RWPE1 (cell line): ENCODE measurements at places on chromosomes 7 and 10.

DNA sequence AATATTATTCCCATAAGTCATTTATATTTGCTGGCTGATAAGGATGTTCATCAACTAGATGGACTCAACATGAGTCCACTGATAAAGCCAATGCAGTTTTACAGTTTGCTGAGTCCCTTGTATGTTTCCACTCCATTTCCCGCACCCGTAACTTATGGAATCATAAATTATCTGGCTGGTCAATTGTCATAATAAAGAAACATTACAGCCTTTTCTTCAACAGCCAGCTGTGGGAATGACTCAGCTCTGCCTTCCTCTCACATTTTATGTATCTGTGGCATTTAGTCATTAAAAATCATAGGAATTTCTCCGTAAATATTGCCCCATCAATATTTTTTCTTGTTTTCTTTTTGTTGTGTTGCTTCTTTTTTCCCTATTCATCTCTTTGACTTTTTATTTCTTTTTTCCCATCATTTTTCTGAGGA, 22.3 kb upstream of the TMEM26 start:
- DNase-seq, result peak; percentile 26

GRCh38 chr7:36180121-36180520, 27.1 kb downstream of the EEPD1 start:
- DNase-seq, result no peak

GRCh38 chr10:47349516-47349915, 1.4 kb downstream of the RBP3 start:
- DNase-seq, result no peak

DNA sequence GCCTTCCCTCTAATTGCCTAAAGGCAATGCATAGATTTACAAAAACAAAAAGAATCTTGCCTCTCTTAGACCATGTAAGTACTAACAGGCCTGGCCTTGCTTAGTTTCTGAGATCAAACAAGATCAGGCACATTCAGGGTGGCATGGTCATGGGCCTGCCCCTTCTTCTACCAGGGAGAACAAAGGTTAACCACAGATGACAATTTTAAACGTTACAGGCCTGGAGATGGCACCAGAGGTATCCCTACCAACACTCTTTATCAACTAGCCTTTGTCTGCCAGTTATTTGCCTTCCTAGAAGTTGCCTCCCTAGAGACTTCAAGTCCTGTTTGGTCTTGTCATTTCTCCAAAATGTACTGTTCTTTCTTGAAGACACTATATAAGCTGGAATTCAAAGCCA, 252.6 kb downstream of the DOCK4 start:
- peak; percentile 40 for DNase-seq

- DNase-seq, result no peak
These were observed 31.6 kb downstream of the ELAPOR2 start for GRCh38 chr7:87027900-87028299.

- DNase-seq, result peak; percentile 16
These were observed 34.8 kb upstream of the SEPHS1 start for GRCh38 chr10:13382703-13383398.

DNA sequence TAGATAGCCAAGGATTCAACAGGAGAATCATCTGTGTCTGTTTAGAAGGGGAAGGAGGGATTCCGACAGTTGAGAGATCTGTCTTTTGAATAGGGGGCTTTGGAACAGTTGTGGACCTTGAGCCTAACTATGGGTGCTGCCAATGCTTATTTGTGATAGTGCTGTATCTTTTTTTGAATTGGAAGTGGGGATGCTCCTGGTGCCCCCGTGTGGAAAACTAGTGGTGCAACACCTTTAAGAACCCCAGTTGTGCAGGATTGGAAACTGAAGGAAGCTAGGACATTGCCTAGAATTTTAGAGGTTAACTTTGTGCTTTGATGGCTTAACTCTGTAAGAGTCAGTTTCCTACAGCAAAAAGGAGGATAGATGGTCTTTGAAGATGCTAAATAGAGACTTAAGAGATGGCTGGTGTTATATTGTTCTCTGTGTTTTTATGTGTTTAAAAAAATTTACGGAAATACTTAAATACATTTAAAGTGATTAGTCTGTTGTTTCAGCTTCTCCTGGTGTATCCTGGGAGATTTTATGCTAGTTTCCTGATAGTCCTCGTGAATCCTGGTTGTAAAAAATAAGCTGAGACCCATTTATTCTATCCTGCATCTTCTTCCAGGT, 69.3 kb downstream of the AP3M1 start:
- peak; percentile 84 for DNase-seq

- DNase-seq, result peak; percentile 7
These were observed 39.7 kb upstream of the TEX47 start for GRCh38 chr7:88835147-88835728.

DNA sequence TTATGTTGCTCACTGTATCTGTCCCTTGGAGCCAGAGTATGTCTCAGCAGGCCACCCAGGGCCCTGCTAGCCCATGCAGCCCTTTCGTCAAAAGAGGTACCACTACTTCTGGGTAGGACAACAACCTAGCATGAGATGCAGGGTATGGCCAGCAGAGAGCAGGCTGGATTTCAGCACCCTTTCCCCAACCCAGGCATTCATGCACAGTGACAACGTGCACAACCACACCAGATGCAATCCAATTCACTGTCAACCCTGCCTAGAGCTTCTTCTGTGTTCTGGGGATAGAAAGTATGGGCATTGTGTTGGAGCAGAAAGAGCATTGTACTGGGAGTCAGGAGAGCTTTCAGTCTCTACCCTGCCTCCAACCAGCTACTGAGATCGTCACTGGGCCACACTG, 37.9 kb downstream of the JAZF1 start:
- DNase-seq, result no peak

DNA sequence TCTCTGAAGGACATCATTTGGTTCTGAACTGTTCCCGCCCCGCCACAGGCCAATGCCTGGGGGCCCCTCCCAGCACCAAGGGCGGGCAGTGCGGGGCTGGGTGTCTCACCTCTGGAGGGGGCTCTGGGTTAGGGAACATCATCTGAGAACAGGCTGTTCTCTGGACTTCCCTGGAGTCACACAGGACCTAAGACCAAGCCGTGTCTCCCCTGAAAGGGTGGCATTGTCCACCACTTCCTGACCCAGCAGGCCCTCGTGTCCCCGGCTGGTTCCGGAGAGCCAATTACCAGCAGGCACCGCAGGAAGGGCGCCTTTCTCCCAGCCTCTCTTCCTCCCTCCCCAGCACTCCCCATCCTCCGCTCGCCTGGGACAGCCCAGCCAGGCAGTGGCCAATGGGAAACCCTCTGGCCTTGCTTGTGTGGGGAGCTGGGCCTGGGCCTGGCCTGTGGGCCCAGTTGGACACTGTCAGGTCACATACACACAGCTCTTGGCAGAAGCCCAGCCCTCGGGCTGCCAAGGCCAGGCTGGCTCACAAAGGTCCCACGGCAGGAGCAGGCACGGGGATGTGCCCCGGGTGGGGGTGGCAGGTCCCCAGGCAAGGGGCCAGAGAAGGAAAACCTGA, 119.5 kb downstream of the SPDYE5 start:
- DNase-seq, result no peak
